ENCODE measurements at places on chromosomes 5 and 9. TPM values are rescaled to one million over a fixed set of nuclear protein-coding genes. Genes with fewer than 3 reads are reported as not detected.
A peak's percentile ranks its signal among the peaks of the same experiment; 100 is the strongest.

DNA sequence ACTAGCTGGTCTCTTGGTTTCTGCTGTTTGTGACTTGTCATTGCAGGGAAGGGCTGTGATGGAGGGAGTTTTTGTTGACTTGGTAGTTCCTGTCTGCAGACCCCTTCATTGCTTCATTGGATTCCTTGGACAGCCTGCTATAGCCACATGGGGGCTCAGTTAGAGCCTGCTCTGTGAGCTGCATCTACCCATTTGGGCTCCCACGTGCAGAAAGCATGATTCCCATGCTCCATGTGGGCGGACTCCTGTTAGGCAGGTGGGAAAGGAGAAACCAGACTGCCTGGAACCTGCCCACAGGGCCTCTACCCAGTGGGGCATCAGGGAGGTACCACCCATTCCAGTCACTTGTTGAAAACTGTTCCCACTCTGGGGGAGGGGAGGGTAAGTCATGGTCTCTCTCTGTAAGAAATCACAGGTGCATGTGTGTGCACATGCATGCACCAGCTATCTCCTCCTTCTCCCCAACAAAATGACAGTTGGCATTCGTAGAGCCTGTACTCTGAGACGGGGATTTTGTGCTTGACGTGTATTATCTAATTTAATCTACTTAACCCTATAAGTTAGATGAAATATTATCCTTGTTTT is 61.0 kb downstream of the DAPK1 start:
- H3K27me3 ChIP-seq: no peaks in the 10 kb centered on the region
- no peaks in the 10 kb centered on the region for H3K36me3 ChIP-seq
- DNase-seq: no peak
- H3K27ac ChIP-seq: no peak overlapping the region

DNA sequence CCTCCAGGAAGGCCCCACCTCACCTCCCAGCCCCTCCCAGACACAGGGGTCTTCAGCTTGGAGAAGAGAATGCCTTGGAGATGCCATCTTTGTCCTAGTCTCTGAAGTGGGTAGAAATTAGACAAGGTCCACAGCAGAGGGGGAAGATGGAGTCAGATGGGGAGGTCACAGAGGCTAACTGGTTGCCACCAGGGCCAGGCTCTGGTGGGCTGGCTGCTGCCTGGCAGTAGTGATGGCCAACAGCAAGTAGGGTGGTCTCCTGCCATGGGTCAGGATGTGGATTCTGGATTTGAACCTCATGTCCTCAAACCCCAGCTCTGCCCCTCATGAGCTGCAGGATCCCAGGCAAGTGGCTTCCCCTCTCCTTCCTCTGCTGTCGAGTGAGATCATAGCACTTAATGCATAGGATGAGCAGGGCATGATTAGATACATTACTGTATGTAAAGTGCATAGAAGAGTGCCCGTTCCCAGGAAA is 38.7 kb upstream of the NEK6 start:
- no peak for DNase-seq
- no peak overlapping the region for H3K4me3 ChIP-seq
- peaks cover 32% of the 10 kb centered on the region for H3K4me1 ChIP-seq
- H3K36me3 ChIP-seq: no peaks in the 10 kb centered on the region
- no peak overlapping the region for H3K27ac ChIP-seq

DNA sequence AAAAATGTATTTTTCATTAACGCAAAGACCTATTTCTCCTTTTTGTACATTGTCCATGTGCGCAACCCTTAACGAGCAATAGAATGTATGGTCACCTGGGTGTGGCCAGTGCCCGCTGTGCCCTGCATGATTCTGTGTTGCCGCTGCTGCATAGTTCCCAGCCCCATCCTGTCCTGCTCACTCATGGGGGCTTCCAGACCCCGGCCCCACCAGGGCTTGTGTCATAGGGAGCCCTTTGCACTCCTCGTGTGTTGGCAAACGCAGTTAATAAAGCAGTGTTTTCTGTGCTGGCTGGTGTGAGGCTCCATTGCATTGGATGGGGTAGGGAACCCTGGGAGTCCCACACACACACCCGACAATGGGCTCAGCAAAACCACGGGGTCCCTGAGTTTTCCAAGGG is 49.7 kb downstream of the SAR1B start:
- no peaks in the 10 kb centered on the region for H3K27me3 ChIP-seq
- DNase-seq: no peak

The GMCL2 gene
- polyA plus RNA-seq: 0.03 TPM

The FAM219A gene
- polyA plus RNA-seq: 9.0 TPM

DNA sequence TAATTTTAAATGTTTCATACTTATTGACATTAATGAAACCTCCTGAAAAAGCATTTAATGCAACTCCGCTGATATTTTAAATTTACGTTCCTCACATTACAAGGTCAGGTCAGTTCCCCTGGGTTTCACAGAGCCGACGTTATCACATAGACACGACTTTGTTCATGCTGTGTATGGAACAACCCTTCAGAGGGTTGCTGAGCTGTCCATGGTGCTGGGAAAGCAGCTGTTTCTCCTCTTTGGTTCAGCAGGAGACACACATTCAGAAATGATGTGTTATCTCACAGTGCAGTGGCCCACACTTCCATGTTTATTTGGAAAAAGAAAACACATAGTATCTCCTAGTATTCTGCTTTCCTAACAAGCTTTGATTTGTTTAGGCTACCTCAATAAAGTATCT is 53.5 kb downstream of the PPP2R2B start:
- no peaks in the 10 kb centered on the region for H3K27me3 ChIP-seq
- peak; percentile 48 for DNase-seq
- H3K36me3 ChIP-seq: no peaks in the 10 kb centered on the region
- no peaks in the 10 kb centered on the region for H3K4me1 ChIP-seq
- H3K4me3 ChIP-seq: no peak overlapping the region

- no peaks in the 10 kb centered on the region for H3K4me1 ChIP-seq
- DNase-seq: peak; percentile 50
- no peaks in the 10 kb centered on the region for H3K36me3 ChIP-seq
- H3K27me3 ChIP-seq: peaks cover 49% of the 10 kb centered on the region
These were observed at the start of gene COL23A1 for GRCh38 chr5:178590141-178590923. Gene COL23A1 (minus strand): TSS chr5:178590393.

GRCh38 chr5:32753765-32754164 is 42.6 kb downstream of the NPR3 start:
- H3K4me1 ChIP-seq: no peaks in the 10 kb centered on the region
- no peak overlapping the region for H3K27ac ChIP-seq
- no peaks in the 10 kb centered on the region for H3K27me3 ChIP-seq
- no peak overlapping the region for H3K4me3 ChIP-seq

The SLC4A9 gene
- not detected for polyA plus RNA-seq

GRCh38 chr5:170278611-170279458 is 18.7 kb downstream of the LCP2 start:
- peak overlapping the region; percentile 56 for H3K27ac ChIP-seq
- H3K27me3 ChIP-seq: no peaks in the 10 kb centered on the region
- DNase-seq: peak; percentile 72
- H3K4me3 ChIP-seq: no peak overlapping the region

The TPPP gene
- 5.3 TPM for polyA plus RNA-seq

DNA sequence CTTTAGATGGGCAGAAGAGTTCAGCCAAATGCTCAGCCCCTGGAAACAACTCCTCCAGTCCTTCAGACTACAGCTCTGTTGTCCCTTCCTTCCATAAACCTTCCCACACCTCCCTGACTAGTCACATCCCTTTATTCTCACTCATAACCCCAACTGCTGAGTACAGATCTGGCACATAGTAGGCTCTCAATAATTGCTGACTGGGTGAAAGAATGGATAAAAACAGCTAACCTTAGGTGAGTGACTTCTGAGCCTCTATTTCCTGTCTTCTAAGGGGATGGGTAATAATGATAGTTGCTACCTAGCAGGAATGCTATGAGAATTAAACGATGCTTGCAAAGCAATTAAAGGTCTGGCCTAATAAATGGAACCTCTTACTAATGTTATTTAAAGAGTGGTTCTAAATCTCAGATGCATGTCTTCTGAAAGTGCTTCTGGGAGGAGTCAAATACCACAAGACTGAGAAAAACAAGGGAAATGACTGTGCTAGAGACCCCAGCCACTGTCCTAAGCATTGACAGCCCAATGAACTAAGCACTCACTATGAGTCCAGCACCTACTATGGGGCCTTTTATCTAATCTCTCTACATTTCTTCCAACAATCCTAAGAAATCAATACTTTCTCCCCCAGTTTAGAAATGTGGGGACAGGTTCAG is 2.5 kb upstream of the NR6A1 start:
- H3K36me3 ChIP-seq: no peaks in the 10 kb centered on the region
- no peak for DNase-seq
- no peak overlapping the region for H3K4me3 ChIP-seq

DNA sequence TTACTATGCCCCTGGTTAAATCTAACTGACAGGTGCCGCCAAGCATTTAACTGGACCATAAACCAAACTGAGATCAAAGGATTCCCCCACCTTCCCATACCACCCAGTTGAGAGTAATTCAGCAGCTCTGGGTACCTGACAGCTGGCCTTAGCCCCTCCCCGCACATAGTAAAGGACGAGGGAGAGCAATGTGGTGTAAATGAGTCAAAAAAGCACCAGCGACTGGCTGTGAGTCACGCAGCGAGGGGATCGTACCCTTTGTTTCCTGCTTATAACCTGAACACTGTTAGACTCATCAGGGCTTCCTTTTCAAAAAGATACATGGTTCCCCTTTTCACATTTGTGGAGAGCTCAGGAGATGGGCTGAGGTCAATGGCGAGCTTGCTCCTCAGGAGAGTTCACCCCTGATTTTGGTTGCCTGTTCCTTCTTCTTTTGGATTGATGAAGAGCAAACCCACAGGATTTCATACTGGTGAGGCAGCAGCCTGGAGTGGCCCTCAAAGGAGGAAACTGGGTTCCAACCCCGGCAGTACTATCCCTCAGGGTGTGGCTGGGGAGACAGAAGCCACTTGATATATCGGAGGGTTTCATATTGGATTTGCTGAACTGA is 71.5 kb downstream of the ANKRD33B start:
- DNase-seq: no peak
- H3K27me3 ChIP-seq: no peaks in the 10 kb centered on the region
- H3K4me3 ChIP-seq: no peak overlapping the region

The FLT4 gene
- 0.27 TPM for polyA plus RNA-seq

- no peaks in the 10 kb centered on the region for H3K4me1 ChIP-seq
- H3K27ac ChIP-seq: no peak overlapping the region
- no peak overlapping the region for H3K4me3 ChIP-seq
- H3K36me3 ChIP-seq: no peaks in the 10 kb centered on the region
These were observed 86.0 kb downstream of the ANKRD33B start for GRCh38 chr5:10649666-10650380.

- no peaks in the 10 kb centered on the region for H3K36me3 ChIP-seq
- DNase-seq: no peak
- H3K4me1 ChIP-seq: no peaks in the 10 kb centered on the region
- no peak overlapping the region for H3K4me3 ChIP-seq
- H3K27ac ChIP-seq: no peak overlapping the region
- no peaks in the 10 kb centered on the region for H3K27me3 ChIP-seq
These were observed 68.8 kb downstream of the KIF4B start for GRCh38 chr5:155082401-155082800.

DNA sequence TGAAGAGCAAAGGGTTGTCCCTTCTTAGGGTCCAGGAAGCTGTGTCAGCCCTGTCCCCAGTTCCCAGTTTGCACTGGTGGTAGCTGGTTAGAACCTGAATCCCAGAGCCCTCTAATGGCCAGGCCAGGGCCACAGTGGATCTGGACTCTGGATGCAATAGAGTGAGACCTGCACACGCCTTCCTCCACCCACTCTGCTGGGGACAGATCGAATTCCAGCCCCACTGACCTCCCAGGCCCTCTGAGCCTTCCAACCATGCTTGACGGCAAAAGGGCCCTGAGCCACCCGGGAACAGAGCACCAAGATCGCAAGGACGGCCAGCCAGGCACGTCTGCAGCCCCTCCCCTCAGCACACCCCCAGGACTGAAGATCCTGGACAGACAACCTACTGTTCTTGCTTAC is 23.7 kb downstream of the NAIF1 start:
- no peak overlapping the region for H3K27ac ChIP-seq
- DNase-seq: peak; percentile 65
- H3K4me3 ChIP-seq: no peak overlapping the region
- no peaks in the 10 kb centered on the region for H3K27me3 ChIP-seq

The SPATA31E1 gene
- polyA plus RNA-seq: not detected

- no peak overlapping the region for H3K27ac ChIP-seq
- no peak overlapping the region for H3K4me3 ChIP-seq
- no peak for DNase-seq
- H3K36me3 ChIP-seq: peaks cover 54% of the 10 kb centered on the region
- H3K27me3 ChIP-seq: no peaks in the 10 kb centered on the region
These were observed 32.8 kb downstream of the PDGFRB start for GRCh38 chr5:150122536-150123481.

GRCh38 chr9:72648324-72649126 is 127.1 kb downstream of the TMC1 start:
- H3K27ac ChIP-seq: no peak overlapping the region
- no peak overlapping the region for H3K4me3 ChIP-seq
- no peaks in the 10 kb centered on the region for H3K4me1 ChIP-seq
- H3K27me3 ChIP-seq: no peaks in the 10 kb centered on the region
- DNase-seq: no peak

DNA sequence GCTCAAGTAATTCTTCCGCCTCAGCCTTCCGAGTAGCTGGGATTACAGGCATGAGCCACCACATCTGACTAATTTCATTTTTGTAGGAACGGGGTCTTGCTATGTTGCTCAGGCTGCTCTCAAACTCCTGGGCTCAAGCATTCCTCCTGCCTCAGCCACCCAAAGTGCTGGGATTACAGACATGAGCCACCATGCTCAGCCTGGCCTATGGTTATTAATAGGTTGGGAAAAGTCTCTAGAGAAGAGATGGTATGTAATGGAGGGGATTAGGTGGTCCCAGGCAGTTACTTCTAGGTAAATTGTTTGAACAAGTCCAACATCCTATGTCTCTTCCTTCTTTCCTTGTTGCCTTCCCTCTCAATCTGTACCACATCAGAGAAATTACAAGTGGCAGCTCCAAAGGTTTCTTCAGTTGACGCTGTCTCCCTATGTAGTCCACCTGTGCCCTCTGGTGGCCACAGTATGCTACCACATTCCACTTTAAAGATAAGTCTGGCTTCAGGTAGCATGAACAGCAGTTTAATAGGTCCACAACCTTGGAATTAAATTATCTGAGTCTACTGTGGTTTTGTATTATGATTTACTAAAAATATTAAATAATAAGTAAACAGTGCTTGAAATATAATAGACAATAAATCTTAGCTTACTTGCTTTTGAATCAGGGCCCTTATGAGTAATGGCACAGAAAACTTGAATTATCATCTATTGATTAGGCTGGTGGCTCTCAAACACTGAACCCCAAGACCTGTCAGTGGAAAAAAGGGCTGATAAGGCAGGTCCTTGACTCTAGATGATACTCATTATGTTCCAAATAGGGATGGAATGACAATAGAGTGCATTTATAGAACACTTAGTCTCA is 9.7 kb downstream of the TIGD6 start:
- H3K36me3 ChIP-seq: no peaks in the 10 kb centered on the region
- no peak overlapping the region for H3K4me3 ChIP-seq
- peak; percentile 91 for DNase-seq
- H3K27ac ChIP-seq: no peak overlapping the region
- H3K27me3 ChIP-seq: no peaks in the 10 kb centered on the region

GRCh38 chr5:139747583-139748504 is 47.8 kb upstream of the PSD2 start:
- H3K36me3 ChIP-seq: peaks cover 3% of the 10 kb centered on the region
- H3K4me3 ChIP-seq: peak overlapping the region; percentile 49
- no peak overlapping the region for H3K27ac ChIP-seq
- peak; percentile 51 for DNase-seq
- H3K4me1 ChIP-seq: peaks cover 48% of the 10 kb centered on the region

GRCh38 chr5:134440201-134440755 is 28.6 kb upstream of the CDKN2AIPNL start:
- H3K27ac ChIP-seq: no peak overlapping the region
- H3K36me3 ChIP-seq: no peaks in the 10 kb centered on the region
- no peaks in the 10 kb centered on the region for H3K27me3 ChIP-seq

- H3K36me3 ChIP-seq: no peaks in the 10 kb centered on the region
- H3K4me3 ChIP-seq: no peak overlapping the region
- H3K27ac ChIP-seq: peak overlapping the region; percentile 57
- no peak for DNase-seq
- H3K27me3 ChIP-seq: no peaks in the 10 kb centered on the region
- peaks cover 10% of the 10 kb centered on the region for H3K4me1 ChIP-seq
These were observed 157.5 kb upstream of the IER5L start for GRCh38 chr9:129335464-129336129.
